T follicular helper cell (primary cell): ENCODE measurements at places on chromosomes 16 and 17.

DNA sequence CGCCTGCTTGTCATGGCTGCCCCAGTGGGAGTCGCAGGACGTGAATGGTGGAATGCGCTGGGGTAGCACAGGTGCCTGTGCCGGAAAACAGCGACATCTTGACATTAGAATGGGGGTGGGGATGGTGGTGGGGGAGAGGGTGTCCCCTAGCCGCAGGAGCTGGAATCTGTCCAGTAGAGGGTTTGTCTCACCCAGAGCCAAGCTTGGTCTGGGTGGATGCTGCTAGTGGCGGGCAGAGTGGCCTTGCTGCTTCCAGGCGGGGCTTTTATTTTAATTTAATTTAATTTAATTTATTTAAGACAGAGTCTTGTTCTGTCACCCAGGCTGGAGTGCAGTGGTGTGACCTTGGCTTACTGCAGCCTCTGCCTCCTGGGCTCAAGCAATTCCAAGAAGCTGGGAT lies 7.7 kb downstream of the BAIAP2 start:
- no peak for DNase-seq

DNA sequence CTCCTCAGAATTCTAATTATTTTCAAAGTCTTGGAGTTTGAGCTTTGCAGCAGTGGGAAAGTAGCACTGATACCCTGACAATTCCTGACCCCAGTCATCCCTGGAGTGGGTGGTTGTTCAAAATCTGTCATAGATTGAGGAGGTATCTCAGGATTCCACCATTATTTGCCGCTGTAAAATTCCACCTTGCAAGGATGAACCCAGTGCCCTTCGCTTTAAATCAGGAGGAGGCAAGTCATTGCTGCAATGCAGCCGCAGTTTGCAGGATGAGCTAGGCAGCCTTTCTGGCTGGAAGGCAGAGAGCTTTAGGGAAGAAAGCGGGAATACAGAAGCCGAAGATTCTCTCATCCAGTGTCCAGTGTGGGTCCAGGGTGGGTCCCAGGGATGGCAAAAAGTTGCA lies 296.9 kb downstream of the RBFOX1 start:
- no peak for DNase-seq

- DNase-seq = no peak
Observed at GRCh38 chr17:70872103-70872502, 702.8 kb downstream of the KCNJ2 start.

GRCh38 chr16:86994651-86995171 lies 322.5 kb downstream of the C16orf95 start:
- DNase-seq = no peak

DNA sequence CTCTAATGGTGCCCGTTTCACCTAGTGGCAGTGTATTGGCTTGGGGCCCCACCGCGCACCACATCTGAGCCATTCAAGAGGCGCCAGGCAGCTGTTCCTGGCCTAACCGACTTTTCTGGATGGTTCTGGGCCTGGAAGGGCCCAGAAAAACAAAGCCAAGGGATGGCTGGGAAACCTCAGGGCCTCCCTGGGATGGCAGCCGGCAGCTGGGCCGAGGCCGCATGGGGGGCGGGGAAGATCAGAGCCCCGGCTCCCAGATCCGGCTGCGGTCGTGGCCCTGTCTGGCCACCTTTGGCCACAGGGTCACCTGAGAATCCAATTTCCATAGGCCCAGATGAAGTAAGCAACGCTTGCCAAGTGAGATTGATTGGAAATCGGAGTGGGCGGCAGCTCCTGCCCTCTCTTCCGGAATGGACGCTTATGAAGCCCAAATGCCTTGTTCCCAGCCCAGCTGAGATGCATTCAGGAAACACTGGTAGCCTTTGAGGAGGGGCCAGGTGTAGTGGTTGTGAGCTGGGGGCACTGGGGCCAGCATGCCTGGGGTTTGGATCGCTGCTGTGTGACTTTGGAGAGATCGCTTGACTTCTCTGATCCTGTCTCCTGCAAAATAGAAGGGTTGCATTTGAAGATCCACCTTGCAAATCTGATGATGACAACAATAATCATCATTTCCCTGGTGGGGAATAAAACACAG lies 163.8 kb upstream of the GSE1 start:
- DNase-seq = no peak

- no peak for DNase-seq
Observed at GRCh38 chr16:65919145-65919985, 447.1 kb upstream of the CDH5 start.

GRCh38 chr16:3677994-3678393 lies 23.5 kb downstream of the DNASE1 start:
- DNase-seq = no peak

DNA sequence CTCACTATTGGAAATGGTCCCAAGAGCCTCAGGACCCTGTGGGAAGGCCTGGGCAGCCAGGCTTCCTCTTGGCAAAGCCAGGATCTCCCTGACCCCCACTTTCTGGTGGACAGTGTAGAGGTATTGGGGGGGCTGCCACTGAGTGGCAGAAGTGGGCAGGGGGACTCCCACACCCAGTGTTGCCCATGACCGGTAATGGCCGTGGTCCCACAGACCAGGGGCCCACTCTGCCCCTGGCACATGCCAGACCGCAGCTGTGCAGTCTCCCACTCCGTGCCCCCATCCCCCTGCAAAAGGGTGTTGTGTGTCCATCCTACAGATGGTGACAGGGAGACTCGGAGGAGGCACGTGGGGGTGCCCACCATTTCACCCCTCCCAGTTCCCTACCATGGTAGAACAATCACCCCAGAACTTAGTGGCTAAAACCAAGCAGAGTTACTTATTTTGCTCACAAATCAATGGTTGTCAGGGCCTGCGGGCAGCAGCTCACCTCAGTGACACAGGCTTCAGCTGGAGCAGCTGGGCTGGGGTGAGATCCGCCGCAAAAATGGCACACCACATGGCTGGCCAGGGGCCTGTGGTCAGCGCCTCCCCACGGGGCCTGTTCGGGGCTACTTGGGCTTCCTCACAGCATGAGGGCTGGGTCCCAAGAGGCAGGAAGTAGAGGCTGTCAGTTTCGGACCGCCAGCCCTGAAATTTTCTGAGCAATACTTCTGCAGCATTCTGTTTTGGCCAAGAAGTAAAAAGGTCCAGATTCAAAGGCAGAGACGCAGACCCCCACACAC lies 59.0 kb upstream of the ZNF469 start:
- DNase-seq = no peak

DNA sequence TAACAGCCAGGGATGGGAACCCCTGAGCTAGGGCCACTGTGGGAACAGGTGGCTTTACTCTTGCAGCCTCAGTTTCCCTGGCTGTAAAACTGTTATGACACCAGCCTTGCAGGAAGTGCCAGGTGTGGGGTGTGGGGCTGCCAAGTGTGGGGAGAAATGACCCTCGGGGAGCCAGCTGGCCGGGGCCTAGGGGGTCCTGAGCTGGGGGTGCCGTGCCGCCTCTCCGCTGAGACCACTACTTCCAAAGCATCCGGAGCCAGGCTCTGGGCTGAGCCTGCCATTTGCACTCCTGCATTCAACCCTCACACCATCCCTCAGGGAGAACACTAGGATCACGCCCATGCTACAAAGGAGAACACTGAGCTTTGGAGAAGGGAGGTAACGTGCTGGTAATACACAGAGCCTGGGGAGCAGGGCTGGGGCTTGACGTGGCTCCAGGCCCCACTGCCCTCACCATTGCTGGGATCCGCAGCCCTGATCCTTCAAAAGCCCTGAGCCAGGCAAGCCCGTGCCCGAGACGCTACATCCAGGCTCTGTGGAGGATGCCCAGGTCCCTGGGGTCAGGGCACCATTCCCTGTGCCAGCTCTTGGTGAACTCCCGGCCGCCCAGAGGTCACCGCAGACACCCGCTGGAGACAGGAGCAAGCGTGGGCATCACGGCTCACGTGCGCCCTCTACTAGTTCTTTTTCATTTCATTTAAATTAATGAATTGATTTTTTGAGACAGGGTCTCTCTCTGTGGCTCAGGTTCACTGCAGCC lies 28.8 kb upstream of the GINS2 start:
- DNase-seq = peak; percentile 24

GRCh38 chr16:88318521-88318920 lies 64.2 kb upstream of the ZNF469 start:
- no peak for DNase-seq

DNA sequence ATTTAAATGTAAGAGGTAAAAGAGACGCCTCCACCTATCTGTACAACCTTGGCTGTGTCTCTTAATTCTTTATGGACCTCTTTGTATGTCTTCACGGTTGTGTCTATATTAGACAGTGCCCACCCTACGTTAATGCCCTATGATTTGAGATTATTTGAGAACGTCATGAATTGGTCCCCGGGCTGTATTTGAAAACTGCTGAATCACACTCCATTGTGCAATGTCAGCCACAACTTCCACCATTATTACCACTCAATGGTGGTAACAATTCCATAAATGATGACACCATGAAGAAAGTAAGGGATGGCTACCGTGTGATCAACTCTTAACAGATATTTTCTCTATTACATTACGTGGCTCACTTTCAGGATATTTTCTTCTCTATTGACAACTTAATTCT lies 182.4 kb upstream of the RBFOX1 start:
- no peak for DNase-seq

GRCh38 chr16:2260250-2260649 lies 7.7 kb downstream of the RNPS1 start:
- DNase-seq = no peak

DNA sequence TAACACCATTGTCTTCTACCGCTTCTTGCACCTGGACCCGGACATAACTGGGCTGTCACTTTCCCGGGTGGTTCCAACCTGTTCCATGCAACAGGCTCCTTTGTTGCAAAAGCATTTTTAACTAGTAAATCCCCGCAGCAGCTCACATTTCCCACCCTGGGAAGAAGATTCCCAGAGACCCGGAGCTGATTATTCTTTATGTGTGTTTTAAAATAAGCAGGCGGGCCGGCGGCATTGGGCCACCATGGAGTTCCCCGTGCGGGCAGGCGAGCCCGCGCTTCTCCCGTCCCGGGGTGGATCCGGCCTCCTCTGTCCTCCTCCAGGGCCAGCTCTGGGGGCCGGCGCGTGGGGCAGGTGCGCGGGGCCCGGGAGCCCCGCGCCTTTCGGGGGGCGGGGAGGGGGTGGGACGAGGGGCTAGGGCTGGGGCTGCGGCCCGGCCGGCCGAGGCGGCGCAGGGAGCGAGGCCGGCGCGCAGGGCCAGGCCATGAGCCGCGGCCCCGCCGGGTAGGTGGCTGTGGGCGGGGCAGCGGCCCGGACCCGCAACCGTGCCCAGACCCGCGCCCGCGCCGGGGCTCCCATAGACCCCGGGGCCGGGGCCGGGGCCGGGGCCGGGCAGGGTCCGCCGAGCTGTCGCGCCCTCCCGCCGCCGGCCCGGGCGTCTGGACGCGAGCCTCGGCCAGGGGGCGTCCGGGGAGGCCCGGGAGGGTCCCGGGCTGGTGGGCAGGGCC lies 1.7 kb downstream of the CRAMP1 start:
- DNase-seq = no peak
